ENCODE measurements at places on chromosomes 11 and 22.

- no peak for DNase-seq
These were observed 66.8 kb upstream of the E2F8 start for GRCh38 chr11:19307498-19307897.

- no peak for DNase-seq
These were observed 5.5 kb upstream of the IGF2 start for GRCh38 chr11:2144544-2145248.

DNA sequence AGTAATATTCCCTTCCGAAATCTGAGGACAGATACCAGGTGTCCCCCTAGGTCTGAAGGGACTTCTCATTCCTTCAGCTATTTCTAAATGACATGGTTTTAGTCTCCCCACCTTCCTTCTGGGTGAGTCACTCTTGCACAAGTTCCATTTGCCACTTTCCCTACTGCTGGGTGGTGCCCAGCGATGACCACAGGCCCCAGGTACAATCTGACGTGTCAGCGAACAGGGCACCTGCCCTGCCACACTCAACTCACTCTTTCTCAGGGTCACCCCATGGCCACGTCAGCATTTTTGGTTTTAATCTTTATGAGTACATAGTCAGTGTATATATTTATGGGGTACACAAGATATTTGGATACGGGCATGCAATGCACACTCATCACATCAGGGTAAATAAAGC is 17.2 kb downstream of the POU2AF1 start:
- no peak for DNase-seq

DNA sequence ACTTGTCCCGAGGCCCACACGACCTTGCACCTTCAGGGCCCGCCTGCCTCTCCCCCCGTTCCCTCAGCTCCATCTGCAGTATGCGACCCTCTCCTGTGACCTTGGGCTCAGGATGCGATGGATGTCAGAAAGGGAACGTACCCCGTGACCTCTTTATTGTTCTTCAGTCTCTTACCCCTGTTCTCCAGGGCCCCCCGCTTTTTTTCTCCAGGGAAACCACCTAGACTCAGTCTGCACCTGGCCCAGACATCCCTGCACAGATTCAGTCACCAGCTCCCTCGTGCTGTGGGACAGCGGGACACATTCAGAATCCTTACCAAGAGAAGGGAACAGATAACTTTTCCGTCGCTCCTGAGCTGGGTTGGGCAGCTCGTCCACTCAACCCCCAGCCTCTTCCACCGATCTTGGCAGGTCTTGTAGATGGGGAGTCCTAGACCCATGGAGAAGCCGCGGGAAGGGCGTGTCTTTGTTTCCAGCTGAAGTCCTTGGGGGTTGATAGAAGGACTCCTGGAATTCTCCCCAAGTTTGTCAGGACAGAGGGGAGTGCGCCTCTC is 1.4 kb upstream of the PHOX2A start:
- no peak for DNase-seq

DNA sequence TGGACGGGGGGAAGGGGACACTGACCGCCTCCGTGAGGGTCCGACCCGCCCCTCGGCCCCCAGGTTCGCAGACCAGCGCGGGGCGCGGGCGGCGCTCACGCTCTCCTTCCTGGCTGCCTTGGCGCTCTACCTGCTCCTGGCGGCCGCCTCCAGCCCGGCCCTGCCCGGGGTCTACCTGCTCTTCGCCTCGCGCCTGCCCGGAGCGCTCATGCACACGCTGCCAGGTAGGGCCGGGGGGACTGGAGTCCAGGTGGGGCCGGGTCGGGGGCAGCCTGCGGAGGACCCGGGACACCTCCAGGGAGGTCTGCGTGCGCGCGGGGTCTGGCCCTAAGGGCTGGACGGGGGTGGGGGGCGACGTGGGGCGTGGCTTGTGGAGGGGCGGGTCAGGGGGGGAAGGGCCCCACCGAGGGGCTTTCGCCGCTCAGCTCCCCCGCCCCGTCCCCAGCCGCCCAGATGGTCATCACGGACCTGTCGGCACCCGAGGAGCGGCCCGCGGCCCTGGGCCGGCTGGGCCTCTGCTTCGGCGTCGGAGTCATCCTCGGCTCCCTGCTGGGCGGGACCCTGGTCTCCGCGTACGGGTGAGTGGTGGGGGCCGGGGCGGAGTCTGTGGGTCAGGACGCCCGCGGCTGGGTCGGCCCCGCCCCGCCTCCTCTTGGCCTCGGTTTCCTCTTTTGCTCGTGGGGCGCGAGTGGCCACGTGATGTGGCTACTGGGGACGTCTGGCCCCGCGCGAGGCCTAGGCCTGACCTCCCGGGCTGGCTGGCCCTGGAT is 19.9 kb downstream of the PHLDA2 start:
- no peak for DNase-seq

GRCh38 chr11:117519170-117519569 is 191.5 kb downstream of the CEP164 start:
- DNase-seq = no peak

GRCh38 chr11:68692115-68692514 is 7.8 kb downstream of the GAL start:
- no peak for DNase-seq

GRCh38 chr11:106482917-106483785 is 405.7 kb downstream of the AASDHPPT start:
- no peak for DNase-seq

- DNase-seq = no peak
These were observed 41.3 kb upstream of the MN1 start for GRCh38 chr22:27842669-27843431.

GRCh38 chr22:36182056-36182455 is 19.6 kb downstream of the APOL4 start:
- DNase-seq = no peak

DNA sequence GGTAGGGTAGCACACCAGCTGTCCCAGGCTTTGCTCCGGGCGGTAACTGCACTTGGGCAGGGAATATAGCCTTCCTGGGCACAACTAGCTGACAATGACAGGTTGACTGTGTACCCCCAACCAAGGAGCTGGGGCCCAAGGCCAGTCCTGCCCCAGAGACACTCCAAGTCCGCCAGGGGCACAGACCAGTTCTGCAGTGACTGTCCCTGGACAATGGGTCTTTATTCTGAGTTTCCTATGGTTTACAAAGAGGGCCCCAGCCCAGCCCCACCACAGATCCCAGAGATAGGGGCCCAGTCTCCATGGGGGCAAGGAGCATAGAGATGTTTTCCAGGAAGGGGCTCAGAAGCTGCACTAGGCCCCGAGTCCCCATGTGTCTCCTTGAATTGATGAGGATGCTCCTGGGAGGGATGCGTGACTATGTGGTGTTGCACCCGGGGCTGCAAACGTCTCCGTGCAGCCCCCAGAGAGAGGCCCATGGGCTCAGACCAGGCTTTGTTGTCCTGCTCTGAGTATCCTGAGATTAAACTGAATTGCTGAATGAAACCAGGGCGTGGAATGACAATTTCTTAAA is 48.4 kb downstream of the CD6 start:
- DNase-seq = no peak

DNA sequence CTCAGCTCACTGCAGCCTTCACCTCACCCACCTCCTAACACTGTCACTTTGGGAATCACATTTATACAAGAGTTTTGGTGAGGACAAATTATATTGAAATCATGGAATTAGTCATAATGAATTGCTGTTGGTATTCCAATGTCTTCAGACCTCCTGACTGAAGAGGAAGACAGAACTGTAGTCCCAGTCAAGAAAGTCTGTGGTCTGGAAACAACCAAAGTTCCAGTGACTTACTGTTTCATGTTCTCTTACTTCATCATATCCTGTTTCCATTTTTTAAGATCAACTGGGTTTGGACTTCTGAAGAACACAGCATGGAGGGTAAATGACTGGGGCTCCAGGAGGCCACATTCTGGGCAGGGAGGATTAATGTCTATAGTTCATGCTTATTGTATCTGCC is 43.0 kb upstream of the HIPK3 start:
- no peak for DNase-seq

- DNase-seq = no peak
These were observed 112.2 kb upstream of the B3GAT1 start for GRCh38 chr11:134524201-134524600.

DNA sequence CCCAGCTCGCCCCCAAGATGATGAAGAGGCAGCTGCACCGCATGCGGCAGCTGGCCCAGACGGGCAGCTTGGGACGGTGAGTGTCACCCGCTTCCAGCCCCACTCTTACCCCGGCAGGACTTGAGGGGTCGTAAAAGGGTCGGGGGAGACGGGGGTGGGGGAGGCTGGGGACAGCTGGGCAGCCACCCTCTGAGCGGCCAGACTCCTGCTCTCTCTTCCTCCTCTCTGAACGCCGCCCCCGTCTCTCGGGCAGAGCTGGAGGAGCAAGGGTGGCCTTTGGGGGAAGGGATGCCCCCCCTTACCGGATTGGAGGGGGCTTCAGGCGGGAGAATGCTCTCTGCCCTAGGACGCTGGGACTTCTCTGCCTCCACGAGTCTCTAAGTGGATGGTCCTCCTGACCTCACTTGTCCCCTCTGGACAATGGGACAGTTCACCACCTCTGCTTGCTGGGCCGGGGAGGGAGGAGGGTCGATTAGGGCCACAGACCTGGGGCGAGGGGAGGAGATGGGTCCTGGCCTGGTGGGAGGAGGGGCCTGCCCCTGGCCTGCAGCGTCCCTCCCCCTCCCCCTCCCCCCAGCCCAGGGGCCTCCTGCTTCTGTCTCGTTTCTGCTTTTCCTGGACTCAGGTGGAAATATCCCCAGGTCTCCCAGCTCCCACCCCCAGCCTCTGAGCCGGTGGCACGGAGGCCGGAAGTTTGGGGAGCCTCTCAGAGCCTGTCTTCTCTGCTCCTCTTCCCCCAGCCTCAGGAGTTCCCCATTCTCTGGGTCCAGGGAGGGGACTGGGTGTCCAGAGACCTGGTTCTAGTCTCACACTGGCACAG is 512 bp downstream of the SH3BP1 start:
- no peak for DNase-seq

- no peak for DNase-seq
These were observed 61.5 kb downstream of the TMPRSS5 start for GRCh38 chr11:113644605-113645004.

All from AG04449 (cell line).